ENCODE measurements at places on chromosomes 2 and 18.

DNA sequence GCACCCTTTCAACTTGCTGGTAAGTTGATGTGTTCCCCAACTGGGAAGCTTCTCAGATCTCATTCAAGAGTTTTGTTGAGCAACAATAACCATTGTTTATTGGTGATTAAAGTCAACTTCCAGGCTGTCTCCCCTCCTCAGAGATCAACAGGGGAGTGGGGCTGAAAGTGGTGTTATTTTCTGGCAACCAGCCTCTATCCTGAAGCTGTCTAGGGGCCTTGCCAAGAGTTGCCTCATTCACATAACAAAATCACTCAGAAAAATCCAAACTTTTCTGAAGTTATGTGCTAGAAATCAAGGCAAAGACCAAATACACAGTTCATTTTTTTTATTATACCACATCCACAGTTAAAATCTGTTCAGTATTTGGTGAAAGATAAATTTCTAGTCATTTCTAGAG is 788.4 kb downstream of the LRRTM4 start:
- no peak for ATAC-seq

DNA sequence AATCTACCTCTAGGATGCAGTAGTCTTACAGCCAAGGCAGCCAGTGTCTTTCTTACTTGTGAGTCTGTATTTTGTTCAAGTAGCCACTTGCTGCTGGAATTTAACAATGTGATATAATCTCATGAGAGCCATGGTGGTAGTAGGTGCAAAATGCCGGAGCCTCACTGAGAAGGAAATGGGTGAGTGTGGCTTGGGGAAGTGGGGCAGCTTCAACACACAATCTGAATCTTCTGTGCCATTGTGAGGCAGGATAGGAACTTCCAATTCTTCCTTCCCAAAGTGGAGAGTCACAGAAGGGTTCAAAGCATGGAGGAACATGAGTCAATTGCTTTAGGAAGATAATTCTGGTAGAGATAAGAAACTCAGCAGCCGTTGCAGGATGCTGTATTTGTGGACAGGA is 158.7 kb upstream of the APCDD1 start:
- no peak for ATAC-seq

- no peak for ATAC-seq
These were observed 79.5 kb downstream of the UPP2 start for GRCh38 chr2:158181171-158181570.

DNA sequence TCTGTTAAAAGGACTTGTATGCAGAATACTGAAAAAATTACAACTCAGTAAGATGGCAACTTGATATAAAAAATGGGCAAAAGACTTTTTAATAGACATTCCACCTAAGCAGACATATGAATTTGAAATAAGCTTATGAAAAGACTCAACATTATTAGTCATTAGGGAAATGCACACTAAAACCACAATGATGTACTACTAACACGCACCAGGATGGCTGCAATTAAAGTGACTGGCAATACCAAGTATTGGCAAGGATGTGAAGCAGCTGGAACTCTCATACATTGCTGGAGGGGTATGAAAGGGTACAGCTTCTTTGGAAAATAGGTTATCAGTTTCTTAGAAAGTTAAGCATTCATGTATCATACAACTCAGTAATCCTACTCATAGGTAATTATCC is 3.2 kb upstream of the ENOSF1 start:
- peak; percentile 74 for ATAC-seq

GRCh38 chr2:112542984-112543661 is 858 bp downstream of the POLR1B start:
- ATAC-seq = peak; percentile 46

DNA sequence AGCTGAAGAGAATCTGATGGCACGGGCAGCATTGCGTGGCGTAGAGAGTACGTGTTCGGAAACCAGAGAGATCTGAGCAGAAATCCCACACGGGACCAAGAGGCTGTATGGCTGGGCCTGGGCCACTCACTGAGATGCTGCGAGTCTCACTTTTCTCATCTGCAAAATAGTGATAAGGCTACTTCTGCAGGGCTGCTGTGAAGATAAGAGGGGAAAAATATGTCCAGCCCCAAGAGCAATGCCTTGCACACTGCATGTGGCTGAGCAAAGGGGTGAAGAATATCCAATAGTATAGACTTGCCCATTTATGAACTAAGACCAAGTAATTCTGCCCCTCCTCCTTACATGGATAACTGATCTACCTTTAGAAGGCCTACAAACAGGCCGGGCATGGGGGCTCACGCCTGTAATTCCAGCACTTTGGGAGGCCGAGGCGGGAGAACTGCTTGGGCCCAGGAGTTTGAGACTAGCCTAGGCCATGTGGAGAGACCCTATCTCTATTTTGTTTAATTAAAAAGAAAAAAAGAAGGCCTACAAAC is 3.1 kb downstream of the FECH start:
- no peak for ATAC-seq

- no peak for ATAC-seq
These were observed 32.6 kb downstream of the CALCRL start for GRCh38 chr2:187415449-187415848.

- ATAC-seq = peak; percentile 65
These were observed 96.4 kb upstream of the FOSL2 start for GRCh38 chr2:28296243-28296642.

DNA sequence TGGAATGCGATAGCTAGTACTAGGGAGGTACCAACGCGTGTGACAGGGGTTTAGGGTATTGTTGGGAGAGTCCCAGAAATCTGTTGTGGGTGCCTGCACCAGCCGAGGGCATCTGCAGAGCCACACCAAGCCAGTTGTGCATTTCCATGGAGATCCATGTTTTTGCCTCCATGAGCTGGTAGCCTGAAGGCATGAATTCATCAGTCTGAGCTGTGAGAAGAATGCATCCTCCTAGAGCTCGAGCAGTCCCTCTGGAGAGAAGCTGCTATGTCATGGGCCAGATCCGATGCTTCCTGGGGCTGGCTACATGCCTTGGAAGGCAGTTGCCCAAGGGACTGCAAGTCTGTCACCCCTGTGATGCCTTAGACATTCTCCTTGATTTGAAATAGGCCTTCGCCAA is 57.9 kb downstream of the LIPG start:
- ATAC-seq = no peak

DNA sequence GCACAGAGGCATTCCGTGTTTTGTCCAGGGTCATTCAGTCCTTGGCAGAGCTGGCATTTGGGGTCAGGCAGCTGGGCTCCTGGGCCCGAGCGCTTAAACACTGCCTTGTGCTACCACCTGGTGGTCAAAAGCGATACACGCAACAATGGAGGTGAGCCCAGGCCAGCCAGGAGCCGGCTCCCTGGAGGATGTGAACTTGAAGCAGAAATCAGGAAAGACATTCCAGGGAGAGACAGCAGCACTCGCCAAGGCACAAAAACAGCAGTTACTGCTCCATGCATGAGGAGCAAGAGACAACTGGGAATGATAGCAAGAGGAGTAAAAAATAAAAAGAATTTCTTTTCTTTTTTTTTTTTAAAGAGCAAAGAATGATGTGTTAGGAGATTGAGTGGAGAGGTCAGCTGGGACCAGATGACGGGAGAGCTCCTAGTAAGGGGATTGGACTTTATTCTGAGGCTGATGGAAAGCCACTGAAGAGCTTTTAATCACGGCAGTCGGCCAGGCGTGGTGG is 20.7 kb downstream of the SCYGR8 start:
- ATAC-seq = peak; percentile 66

- no peak for ATAC-seq
These were observed 18.8 kb downstream of the EPHA4 start for GRCh38 chr2:221553333-221553732.

DNA sequence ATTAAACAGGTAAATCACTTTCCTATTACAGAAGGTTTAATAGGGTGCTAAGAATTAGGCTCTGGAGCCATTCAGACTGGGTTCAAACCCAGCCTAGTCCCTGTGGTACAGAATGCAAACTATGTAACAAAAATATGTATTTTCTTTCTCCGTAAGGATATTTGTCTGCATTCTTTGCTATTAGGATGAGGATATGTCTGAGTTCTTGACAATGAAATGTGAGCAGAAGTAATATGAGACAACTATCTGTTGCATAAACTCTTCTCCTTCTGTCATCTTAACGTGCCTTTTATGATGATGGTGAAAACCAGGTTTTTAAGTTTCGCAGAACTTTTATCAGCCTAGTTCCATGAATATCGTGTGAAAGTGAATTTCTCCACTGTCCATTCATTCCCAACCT is 1129.1 kb upstream of the ZEB2 start:
- no peak for ATAC-seq

DNA sequence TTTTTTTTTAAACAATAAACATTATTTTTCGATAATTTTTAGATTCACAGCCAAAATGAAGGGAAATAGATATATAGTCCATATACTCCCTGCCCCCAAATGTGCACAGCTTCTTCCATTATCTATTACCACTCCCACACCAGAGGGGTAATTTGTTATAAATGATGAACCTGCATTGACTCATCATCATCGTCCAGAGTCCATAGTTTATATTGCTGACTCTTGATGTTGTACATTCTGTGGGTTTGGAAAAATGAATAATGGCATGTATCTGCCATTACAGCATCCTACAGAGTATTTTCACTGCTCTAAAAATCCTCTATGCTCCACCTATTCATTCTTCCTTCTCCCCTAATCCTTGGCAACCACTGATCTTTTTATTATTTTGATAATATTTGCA is 121.5 kb downstream of the LTBP1 start:
- ATAC-seq = no peak

GRCh38 chr2:173830170-173830569 is 135.0 kb downstream of the SP3 start:
- ATAC-seq = no peak

- peak; percentile 30 for ATAC-seq
These were observed 54.1 kb downstream of the LPIN2 start for GRCh38 chr18:2958819-2959298.

GRCh38 chr2:163953390-163953907 is 217.6 kb upstream of the FIGN start:
- no peak for ATAC-seq

GRCh38 chr2:201956361-201956760 is 77.3 kb upstream of the FZD7 start:
- ATAC-seq = no peak

GRCh38 chr18:48835119-48835518 is 115.6 kb downstream of the SMAD7 start:
- no peak for ATAC-seq

GRCh38 chr2:866009-866680 is 84.5 kb upstream of the SNTG2 start:
- no peak for ATAC-seq

DNA sequence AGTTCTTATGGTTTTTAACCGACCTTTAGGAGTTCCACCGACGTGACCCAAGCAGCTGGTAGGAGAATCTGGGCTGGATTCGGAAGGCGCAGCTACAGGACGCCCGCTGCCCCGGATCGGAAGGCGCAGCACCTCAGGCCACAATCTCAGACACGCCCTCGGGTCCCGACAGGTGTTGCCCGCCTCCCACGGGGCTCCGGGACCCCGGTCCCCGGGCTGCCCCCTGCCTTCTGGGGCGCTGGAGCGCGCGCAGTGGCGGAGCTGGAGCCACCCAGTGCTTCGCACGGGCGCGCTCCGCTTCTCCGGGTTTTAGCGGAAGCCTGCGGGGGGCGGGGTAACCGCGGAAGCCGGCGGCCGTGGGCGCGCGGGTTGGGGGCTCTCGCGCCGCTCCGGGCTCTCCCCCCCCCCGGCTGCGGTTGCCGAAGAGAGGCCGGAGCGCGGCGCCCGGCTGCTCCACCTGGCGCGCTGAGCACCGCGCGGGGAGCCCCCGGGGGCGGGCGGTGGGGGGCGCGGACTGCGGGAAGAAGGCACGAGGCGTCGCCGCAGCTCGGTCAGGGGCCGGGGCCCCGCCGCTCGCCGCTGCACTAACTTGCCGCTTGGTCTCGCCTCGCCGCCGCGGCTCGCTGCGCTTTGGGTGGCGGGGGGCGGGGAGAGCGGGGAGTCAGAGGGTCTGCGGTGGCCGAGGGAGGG is 718.8 kb downstream of the DPP10 start:
- no peak for ATAC-seq

GRCh38 chr2:6077585-6077984 is 385.4 kb downstream of the SOX11 start:
- no peak for ATAC-seq

DNA sequence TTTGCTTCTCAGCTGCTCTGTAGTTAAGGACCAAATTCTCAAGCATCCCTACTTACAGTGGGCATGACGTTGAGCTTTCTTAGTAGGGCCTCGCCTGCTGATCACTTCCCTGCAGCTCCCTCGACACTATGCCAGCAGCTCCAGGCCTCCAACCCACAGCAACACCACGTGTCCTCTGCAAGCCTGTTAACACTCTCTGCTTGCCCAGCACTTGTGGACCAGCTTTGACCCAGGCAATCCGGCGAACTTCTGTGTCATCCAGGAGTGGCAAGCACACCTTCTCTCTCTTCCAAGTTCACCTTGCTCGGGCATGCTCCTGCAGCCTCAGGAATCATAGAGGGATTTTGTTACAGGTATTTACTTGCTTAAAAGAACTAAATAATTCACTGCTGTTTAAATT is 138.6 kb upstream of the FHL2 start:
- no peak for ATAC-seq

DNA sequence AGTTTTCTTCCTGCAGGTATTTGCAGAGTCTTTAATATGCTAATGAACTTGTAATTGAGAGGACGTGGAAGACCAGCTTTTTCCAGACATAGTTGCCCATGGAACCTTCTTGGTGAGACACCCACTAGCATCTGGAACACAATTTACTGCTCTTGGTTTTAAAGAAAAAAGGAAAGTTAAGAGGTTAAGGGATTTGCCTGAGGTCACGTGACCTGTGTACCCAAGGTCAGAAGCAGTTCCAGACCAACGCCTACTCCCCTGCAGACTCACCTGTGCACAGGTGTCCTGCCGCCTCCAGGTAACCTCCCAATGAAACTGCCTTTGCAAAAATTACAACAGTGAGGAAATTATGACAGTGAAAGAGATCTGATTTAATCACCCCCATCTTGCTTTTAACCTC is 172.7 kb downstream of the ANAPC1 start:
- ATAC-seq = no peak

DNA sequence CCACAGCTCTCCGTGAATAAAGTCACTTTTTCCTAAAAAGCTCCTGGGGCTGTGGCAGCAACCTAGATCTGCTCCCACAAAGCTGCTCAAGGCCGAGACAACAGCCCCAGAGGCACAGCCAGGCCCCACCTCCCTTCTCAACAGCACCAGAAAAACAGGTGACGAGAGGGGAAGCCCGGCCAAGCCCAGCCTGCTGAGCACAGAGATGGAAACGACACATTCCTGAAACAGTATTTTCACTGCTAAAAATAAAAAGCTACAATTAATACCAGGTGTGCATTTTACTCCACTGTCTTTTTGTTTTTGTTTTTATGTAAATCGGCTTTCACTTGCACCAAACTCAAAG is 199.3 kb downstream of the HDAC4 start:
- ATAC-seq = no peak

Measured in activated CD4-positive, CD25-positive, alpha-beta regulatory T cell treated with anti-CD3 and anti-CD28 coated beads, Interleukin-2, amount 50 U/mL, for 24 hours (primary cell).